ENCODE measurements at places on chromosomes 7 and 10. TPM values are rescaled to one million over a fixed set of nuclear protein-coding genes. Genes with fewer than 3 reads are reported as not detected.

DNA sequence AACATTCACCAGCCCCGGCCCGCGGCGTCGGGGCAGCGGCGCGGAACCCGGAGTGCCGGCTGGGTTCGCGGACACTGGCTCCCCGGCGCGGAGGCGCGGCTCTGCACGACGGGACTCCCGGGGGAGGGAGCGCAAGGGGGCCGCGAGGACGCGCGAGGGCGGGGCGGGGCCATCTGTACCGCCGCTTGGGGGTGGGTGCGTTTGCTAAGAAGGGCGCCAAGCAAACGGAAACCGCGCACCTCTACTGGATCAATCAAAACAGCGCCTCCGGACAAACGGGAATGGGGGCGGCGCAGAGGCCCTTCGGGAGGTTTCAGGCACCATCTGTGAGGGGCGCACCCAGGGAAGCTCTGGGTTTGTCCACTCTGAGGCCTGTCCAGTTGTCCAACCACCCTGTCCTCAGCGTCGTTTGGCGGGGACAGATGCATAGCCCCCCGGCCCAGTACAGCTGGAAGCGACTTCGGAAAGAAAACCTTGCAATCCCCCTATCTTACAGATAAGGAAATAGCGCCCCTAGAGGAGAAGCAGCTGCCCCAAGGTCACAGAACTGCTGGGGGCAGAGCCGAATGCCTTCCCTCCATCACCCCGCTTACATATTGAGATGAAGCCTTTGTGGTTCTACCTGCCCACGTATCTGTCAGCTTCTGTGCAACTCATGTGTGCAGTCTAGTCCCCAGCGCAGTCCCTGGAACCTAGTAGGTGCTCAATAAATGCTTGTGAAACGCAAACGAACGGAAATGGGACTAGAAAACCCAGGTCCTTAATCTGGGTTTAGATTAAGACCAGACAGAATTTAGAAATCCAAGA is 10.7 kb upstream of the SLIT1 start:
- peak; percentile 78 for DNase-seq

GRCh38 chr10:59903871-59904270 is 2.5 kb downstream of the CCDC6 start:
- no peak for DNase-seq

DNA sequence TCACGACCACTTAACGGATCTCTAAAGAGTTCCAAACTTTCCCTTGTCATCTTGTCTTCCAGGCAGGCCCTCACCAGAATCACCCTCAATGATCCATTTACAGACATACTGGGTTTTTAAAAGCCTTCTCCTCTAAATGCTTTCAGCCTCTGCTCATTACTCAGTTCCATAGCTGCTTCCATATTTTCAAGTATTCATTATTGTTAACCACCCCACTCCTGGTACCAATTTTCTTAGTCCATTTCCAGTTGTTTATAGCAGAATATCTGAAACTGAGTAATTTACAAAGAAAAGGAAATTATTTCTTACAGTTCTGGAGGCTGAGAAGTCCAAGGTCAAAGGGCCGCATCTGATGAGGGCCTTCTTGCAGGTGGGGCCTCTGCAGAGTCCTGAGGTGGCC is 56.5 kb upstream of the NKX6-2 start:
- no peak for DNase-seq

- DNase-seq, result no peak
Measured at GRCh38 chr10:125101049-125101448, 59.3 kb downstream of the CTBP2 start.

GRCh38 chr10:53107711-53108110 is 335.1 kb upstream of the MBL2 start:
- DNase-seq, result no peak

DNA sequence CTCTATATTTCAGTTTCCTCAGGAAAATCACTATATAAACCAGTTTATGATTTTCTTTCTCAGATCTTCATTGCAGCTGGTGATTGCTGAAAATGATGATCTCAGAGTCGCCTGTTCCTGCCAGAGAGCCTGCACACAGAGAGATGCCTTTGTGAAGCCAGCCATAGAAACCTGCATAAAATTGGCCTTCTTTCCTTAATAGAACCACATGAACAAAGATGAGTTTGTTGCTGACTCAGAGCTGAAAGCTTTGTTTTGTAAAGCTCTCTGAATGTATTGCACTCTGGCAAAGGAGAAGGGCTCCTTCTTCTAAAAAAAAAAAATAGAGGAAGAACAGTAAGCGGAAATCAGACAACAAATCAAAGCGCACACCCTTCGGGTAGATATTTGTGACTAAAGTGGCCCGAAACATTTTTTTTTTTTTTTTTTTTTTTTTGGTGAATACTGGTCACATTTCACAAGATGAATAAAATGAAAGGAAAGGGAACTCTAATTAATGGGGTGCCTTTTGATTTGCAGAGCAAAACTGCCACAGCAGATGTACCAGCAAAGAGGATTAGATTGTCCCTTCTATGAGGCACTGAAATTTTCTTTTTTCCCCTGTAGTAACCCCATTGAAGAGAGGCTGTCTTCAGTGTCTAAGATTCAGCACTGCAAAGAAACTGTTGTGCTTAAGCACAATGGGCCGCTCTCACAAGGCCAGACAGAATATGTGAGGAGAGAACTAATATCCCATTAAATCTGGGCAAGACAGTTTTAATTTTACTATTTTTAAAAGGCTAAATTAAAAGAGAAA is 75.1 kb upstream of the PTPRZ1 start:
- no peak for DNase-seq

Gene SLC37A3
- polyA plus RNA-seq, result 30.0 TPM

Gene NRCAM
- 134 TPM for polyA plus RNA-seq

GRCh38 chr10:91514787-91515186 is 104.6 kb downstream of the HECTD2 start:
- DNase-seq, result no peak

- no peak for DNase-seq
Measured at GRCh38 chr7:69411466-69411865, 186.8 kb upstream of the AUTS2 start.

DNA sequence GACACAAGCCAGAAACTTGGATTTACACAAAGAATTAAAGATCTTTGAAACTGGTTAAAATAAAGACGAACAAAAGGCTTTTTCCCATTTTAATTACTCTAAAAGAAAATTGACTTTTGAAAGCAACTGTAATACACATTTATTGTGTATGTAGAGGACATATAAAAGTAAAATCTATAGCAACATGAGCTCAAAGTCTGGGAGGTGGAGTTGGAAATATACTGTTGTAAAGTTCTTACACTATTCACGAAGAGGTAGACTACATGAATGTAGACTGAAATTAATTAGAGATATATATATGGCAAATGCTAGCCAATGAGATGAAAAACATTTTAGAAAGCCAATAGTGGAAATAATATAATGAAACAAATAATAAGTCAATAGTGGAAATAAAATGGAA is 251.0 kb downstream of the AHR start:
- no peak for DNase-seq

GRCh38 chr7:66355756-66356155 is 150.6 kb downstream of the TPST1 start:
- no peak for DNase-seq

DNA sequence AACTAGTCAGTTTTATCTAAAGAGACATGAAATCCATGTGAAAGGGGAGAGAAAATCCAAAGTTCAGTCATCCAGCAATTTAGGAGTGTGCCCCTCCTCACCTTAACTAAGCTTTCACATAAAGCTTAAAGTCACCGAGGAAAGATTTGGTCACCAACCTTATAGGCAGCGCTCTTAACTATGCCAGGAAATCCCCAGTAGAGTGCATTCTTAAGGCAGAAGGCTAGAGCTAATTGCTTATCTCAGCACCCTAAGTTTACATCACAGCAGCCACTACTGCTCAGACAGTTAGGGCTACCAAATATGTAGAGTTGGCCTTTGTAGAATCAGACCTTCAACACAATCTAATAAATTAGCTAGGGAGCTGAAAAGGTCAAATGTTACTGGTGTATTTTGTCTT is 47.9 kb downstream of the MTPN start:
- no peak for DNase-seq

Gene IL6
- polyA plus RNA-seq, result 2.8 TPM

GRCh38 chr7:125814100-125814499 is 884.5 kb upstream of the POT1 start:
- DNase-seq, result no peak

Gene MSS51
- 0.47 TPM for polyA plus RNA-seq

DNA sequence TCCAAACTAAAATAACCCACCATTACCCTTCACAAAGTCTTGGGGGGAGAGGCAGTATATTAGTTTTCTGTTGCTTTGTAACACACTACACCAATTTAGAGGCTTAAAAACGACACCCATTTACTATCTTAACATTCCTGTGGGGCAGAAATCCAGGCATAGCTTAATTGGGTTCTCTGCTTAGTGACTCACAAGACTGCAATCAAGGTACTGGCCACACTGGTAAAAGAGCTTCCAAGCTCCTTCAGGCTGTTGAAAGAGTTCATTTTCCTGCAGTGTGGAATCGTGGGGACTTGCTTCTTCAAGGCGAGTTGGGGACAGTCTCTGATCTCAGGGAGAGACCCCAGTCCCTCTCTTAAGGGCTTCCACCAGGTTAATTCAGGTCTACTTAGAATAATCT is 139.1 kb downstream of the XPNPEP1 start:
- no peak for DNase-seq

DNA sequence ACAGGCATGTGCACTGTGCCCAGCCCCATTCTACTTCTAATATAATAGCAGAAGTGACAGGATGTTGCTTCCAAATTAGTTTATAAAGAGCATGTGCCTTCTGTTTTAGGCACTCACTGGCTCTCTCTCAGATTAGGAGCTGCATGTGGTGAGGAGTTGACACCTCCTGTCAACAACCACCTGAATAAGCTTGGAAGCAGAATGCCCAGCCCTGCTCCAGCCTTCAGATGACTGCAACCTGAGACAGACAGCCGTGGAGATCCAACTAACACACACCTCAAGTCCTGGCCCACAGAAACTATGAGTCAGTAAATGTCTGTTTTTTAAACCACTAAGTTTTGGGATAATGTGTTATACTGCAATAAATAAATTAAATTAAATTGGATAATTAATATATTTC is 54.5 kb downstream of the PARD3 start:
- no peak for DNase-seq

DNA sequence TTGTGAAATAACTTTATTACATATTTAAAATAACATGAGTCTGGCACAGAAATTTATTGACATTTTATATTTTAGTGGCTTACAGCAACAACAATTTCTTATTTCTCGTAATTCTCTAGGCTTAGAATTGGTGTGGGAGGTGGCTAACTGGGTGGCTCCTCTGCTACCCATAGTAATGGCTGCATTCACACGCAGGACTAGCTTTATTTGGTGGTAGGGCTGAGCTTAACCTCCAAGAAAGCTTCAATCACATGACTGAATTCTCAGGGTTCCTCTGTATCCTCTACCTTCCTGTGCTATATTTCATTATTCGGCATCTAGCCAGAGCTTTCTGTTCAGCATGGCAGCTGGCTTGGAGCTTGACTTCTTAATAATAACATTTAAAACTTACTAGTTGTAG is 138.8 kb downstream of the ZWINT start:
- no peak for DNase-seq

DNA sequence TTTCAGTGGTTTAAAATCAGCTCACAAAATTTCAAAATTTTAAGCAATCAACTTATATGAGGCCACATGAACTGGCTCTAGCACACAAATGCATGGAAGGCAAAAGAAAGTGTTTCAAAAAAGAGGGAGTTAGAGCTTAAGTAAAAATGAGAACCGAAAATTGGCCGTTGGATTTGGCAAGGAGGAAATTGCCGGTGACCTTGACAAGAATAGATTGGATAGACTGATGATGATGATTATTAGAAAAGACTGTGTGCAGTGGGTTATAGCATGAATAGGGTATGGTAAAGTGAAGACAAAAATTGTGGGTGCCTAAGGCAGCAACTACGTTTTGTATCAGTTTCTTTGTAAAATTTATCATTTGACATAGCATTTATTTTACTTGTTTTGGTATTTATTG is 175.7 kb downstream of the SEMA3D start:
- no peak for DNase-seq

DNA sequence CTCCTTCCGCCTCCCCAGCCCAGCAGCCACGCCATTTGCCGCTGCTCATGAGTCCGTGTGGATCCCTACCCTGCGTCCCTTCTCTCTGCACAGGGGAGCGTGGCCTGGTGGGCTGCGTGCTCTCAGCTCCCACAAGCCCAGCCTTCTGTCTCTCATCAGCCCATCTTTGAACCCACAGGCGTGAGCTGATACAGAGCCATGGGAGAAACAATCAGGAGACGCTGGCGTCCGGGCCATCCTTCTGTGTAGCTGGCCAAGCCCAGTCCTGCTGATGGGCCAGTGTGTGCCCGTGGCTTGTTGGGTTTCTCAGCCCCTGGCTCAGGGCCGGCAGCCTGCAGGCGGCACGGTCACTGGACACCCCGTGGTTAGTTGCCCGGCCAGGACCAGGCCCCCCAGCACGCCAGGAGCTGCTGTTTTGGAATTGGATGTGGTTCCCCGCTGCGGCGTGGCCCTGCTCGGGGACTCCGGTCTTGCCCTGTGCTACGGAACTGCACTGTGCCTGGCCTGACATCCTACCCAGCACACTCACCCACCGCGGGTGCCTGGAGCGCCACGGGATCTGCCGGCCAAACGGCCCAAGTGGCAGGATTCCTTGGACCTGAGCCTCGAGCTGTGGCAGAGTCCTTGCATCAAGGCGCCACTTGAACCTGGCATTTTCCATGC is 88.9 kb downstream of the ELFN1 start:
- no peak for DNase-seq

DNA sequence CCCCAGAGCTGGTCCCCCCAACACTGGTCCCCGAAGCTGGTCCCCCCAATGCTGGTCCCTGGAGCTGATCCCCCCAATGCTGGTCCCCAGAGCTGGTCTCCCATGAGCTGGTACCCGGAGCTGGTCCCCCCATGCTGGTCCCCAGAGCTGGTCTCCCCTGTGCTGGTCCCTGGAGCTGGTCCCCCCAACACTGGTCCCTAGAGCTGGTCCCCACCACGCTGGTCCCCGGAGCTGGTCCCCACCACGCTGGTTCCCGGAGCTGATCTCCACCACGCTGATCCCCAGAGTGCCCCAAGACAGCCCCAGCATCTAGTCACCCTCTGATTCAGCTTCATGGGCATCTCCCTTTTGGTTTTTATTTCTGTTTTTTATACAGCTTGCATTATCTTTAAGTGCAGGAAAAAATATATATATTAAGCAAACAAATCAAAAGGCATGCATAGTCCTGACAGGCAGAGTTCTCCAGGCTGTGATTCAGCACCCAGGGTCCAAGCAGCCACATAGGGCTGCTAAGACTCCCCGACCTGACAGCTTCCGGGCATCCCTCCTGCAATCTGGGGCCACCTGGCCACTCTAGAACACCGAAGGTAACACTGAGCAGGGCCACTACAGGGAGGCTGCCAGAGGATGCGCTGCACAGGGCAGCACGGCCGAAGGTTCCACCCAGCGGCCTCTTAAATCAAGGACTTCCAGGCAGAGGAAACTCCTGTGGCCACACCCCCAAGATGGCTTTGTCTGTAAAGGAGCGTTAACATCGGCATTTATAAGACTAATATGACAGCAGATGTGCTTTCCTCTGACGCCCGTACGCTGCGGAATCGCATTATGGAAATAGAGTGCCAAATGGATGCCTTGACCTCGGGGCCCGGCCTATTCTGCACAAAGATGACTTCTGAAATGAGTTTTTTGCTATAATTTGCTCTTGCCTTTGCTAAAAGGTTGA is 215.0 kb downstream of the PTPRN2 start:
- DNase-seq, result no peak

GRCh38 chr10:68163735-68164134 is 54.4 kb downstream of the MYPN start:
- DNase-seq, result no peak

- DNase-seq, result no peak
Measured at GRCh38 chr7:134307320-134307719, 9.4 kb downstream of the SLC35B4 start.

Gene NDUFA5
- polyA plus RNA-seq, result 64.8 TPM

GRCh38 chr10:102802920-102803534 is 34.2 kb downstream of the CYP17A1 start:
- DNase-seq, result no peak

Measured in A549 (cell line).